ENCODE measurements at places on chromosomes 5 and 9.

- no peak for DNase-seq
These were observed 14.6 kb upstream of the PAM start for GRCh38 chr5:102740515-102740914.

DNA sequence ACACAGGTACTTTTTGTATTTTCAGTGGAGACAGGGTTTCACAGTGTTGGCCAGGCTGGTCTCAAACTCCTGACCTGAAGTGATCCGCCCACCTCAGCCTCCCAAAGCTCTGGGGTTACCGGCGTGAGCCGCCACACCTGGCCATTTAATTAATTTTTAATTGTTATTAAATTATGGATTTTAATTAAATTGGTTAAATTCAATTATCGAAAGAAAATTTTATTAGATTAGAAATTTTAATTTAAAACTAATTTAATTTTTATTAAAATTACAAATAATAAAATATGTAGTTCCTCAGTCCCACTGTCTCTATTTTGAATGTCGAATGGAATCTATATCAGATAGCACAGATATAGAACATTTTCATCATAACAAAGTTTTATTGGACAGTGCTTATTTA, 416.5 kb downstream of the GABRG2 start:
- DNase-seq, result no peak

- no peak for DNase-seq
These were observed 30.2 kb upstream of the BASP1 start for GRCh38 chr5:17187011-17187785.

DNA sequence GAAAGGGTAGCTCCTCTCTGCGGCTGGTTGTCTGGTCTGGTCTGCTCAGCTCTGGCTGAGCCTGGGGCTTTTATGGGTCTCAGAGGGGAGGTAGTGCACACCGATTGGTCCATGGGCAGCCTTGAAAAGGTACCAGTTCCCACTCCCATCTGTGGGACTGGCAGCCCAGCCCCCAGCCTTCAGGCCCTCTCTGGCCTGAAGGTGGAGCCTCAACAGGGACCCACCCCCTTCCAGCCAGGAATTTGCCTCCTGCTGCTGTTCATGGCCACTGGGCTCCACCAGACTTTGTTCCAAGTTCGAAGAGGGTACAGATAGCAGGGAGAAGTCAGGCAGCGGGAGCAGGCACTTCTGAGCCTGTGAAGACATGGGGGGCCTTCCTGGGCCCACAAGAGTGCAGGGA, 165.3 kb upstream of the SLC27A6 start:
- DNase-seq, result no peak
